A549 treated with Hydrocortisone at 1 μM for 4 hours (cell line): ENCODE measurements at places on chromosomes 6 and 20. TPM values are rescaled to one million over a fixed set of nuclear protein-coding genes. Genes with fewer than 3 reads are reported as not detected.

Gene RBM39
- 179 to 231 TPM (median 200 TPM) in 5 replicates for total RNA-seq

Gene CD40
- 3.1 to 5.1 TPM (median 4.1 TPM) in 5 replicates for total RNA-seq

Gene OXT
- not detected in 5 replicates for total RNA-seq

Gene SAPCD1
- 2.6 to 4.9 TPM (median 3.2 TPM) in 5 replicates for total RNA-seq

Gene ISM1
- 0.09 to 0.24 TPM (median 0.17 TPM) in 5 replicates for total RNA-seq

Gene APOBEC2
- not detected in 5 replicates for total RNA-seq

Gene C6orf118
- 0.13 to 0.36 TPM (median 0.15 TPM) in 5 replicates for total RNA-seq

Gene GGTLC1
- total RNA-seq, result not detected in 5 replicates

Gene ADGRF5
- 0.03 TPM in 1 of 5 replicates, not detected in the others for total RNA-seq

Gene DACT2
- 0.06 to 0.14 TPM (median 0.12 TPM) in 5 replicates for total RNA-seq

Gene TAB2
- total RNA-seq, result 22.6 to 35.5 TPM (median 27.1 TPM) in 5 replicates
